ENCODE measurements at places on chromosomes 7 and 10. TPM values are rescaled to one million over a fixed set of nuclear protein-coding genes. Genes with fewer than 3 reads are reported as not detected.
A peak's percentile ranks its signal among the peaks of the same experiment; 100 is the strongest.

DNAJB9 gene
- total RNA-seq = 17.5 TPM

PDLIM1 gene
- total RNA-seq = 18.1 TPM

CYP26C1 gene
- total RNA-seq = 0.20 TPM

CALHM1 gene
- total RNA-seq = not detected

PAPOLB gene
- 0.08 TPM for total RNA-seq

DNA sequence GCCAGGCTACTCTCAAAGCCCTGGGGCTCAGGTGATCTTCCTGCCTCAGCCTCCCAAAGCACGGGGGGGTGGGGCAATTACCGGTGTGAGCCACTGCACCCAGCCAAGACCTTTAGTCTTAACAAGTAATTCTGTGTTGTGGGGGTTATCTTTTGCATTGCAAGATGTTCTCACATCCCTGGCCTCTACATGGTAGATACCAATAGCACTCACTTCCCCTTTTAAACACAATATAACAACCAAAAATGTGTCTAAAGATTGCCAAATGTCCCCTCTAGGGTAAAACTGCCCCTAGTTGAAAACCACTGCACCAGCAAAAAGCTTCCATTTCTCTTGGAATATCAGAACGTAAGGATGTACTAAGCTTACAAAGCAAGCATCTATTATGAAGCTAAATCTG, 225.0 kb downstream of the CTNNA3 start:
- H3K36me3 ChIP-seq = no peaks in the 10 kb centered on the region
- H3K4me1 ChIP-seq = no peaks in the 10 kb centered on the region
- no peak overlapping the region for H3K4me3 ChIP-seq
- H3K27me3 ChIP-seq = no peaks in the 10 kb centered on the region

- no peaks in the 10 kb centered on the region for H3K36me3 ChIP-seq
- H3K4me1 ChIP-seq = no peaks in the 10 kb centered on the region
- no peak overlapping the region for H3K27ac ChIP-seq
These were observed 83.5 kb downstream of the IPMK start for GRCh38 chr10:58184120-58184670.

DNA sequence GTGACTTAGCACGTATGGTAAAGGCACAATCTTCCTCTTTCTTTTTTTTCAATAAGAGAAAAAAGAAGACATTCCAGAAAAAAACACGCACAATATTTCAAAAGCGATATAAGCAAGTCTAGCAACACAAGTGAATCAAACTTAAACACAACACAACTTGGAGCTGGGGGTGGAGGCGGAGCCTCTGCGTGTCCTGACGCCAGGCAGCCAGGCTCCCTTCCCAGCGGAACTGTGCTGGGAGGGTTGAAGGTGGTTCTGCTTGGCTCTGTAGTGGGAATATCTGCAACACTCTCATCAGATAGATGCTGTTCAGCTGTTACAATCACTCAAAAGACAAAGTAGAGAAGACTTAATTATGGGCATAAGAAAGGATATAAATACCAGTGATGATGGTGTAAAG, 211.4 kb downstream of the WDR37 start:
- no peaks in the 10 kb centered on the region for H3K4me1 ChIP-seq
- no peaks in the 10 kb centered on the region for H3K36me3 ChIP-seq
- H3K27ac ChIP-seq = no peak overlapping the region
- no peak overlapping the region for H3K4me3 ChIP-seq
- DNase-seq = no peak
- no peaks in the 10 kb centered on the region for H3K27me3 ChIP-seq

GRCh38 chr10:27500886-27501285, 3.2 kb upstream of the RAB18 start:
- DNase-seq = no peak
- no peak overlapping the region for H3K4me3 ChIP-seq
- H3K27ac ChIP-seq = no peak overlapping the region

- H3K36me3 ChIP-seq = no peaks in the 10 kb centered on the region
- no peaks in the 10 kb centered on the region for H3K4me1 ChIP-seq
- H3K4me3 ChIP-seq = no peak overlapping the region
- DNase-seq = no peak
- no peak overlapping the region for H3K27ac ChIP-seq
- H3K27me3 ChIP-seq = no peaks in the 10 kb centered on the region
These were observed 534.3 kb downstream of the PTPRN2 start for GRCh38 chr7:158053183-158053915.

GRCh38 chr10:7233259-7233991, 177.4 kb downstream of the SFMBT2 start:
- no peak for DNase-seq
- H3K4me1 ChIP-seq = no peaks in the 10 kb centered on the region
- H3K27ac ChIP-seq = no peak overlapping the region
- H3K36me3 ChIP-seq = no peaks in the 10 kb centered on the region
- no peaks in the 10 kb centered on the region for H3K27me3 ChIP-seq

GRCh38 chr7:121795736-121796135, 77.2 kb upstream of the PTPRZ1 start:
- no peaks in the 10 kb centered on the region for H3K27me3 ChIP-seq
- no peak overlapping the region for H3K4me3 ChIP-seq
- no peak overlapping the region for H3K27ac ChIP-seq
- H3K36me3 ChIP-seq = no peaks in the 10 kb centered on the region

DNA sequence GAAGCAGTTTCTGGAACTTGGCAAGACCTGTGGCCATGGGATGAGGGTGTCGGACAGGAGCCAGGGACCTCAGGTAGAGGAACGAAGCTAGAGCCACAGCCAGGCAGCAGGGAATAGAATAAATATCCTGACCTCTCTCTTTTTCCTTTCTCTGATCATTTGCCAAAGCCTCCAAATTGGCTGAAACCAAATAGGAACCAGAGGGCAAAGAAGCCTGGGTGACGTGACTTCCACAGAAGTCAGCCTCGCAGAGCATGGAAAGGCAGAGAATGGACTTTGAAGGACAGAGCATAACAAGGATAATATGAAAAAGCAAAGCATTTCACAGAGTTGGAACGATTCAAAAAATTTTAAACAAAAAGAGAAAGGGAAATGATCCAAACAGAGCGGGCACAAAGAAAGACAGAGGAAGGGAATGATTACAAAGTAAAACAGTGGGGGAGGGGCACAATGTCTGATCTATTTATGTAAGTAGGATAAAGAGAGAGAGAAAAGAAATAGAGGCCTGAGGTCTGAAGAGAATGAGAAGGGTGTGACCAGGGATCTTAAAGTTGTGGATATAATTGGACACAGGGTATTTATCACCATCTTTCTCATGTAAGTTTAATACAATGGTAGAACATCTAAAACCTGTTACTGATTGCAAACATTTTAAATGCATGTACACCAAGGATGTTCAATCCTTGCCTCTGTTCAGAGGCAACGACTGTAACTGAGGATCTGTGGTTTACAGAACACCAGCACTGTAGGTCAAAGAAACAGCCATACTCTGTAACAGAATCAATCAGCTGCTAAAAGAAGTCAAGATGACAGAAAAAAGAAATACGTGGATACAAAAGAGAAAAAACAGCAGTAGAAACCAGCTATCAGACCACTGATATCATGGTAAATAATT, 4.5 kb upstream of the ZEB1 start:
- H3K36me3 ChIP-seq = no peaks in the 10 kb centered on the region
- no peak for DNase-seq
- no peaks in the 10 kb centered on the region for H3K4me1 ChIP-seq
- no peaks in the 10 kb centered on the region for H3K27me3 ChIP-seq

DNA sequence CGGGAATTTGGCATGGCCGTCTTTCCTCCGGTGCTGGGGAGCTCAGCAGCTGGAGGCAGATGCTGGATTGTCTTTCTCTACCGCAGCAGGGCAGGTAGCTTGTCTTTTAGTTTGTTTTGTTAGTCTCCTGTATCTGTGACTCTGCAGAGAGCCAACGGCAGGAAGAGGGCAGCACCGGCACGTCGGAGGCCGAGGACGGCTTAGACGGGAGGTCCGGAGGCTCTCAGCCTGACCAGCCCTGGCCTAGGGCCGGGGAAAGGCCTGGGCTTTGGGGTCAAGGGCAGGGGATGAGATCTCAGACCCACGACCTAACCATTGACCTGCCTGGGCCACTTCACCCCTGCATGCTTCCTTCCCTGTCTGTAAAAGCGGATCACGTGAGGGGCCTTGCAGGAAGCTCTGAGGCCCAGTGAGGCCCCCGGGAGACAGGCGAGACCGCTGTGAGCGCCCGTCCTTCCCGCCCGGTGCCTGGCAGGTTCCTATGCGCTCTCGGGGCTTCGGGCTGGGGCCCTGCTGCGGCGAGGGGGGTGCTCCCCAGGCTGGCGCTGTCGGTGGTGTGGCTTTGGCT, 72.7 kb downstream of the LHPP start:
- H3K27ac ChIP-seq = no peak overlapping the region
- no peak overlapping the region for H3K4me3 ChIP-seq
- no peaks in the 10 kb centered on the region for H3K36me3 ChIP-seq
- H3K27me3 ChIP-seq = no peaks in the 10 kb centered on the region
- DNase-seq = peak; percentile 77

DNA sequence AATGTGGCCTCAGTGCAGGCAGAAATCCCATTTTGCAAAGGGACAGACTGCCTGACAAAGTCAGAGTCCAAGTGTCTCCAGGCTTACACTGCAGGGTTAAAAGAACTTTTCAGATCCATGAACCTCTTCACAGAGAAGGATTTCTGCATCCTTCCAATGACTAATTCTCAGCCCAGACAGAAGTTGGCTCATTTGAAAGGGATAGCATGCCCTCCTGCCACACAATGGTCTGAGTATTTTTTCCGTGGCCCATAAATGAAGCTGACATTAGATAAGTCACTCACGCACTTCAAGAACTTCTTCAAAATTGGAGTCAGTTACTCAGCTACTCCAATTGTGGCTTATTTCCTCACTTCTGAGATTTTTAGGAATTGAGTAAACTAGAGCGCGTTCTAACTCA, 170.2 kb downstream of the PLXNA4 start:
- no peak overlapping the region for H3K4me3 ChIP-seq
- peaks cover 19% of the 10 kb centered on the region for H3K4me1 ChIP-seq

DNA sequence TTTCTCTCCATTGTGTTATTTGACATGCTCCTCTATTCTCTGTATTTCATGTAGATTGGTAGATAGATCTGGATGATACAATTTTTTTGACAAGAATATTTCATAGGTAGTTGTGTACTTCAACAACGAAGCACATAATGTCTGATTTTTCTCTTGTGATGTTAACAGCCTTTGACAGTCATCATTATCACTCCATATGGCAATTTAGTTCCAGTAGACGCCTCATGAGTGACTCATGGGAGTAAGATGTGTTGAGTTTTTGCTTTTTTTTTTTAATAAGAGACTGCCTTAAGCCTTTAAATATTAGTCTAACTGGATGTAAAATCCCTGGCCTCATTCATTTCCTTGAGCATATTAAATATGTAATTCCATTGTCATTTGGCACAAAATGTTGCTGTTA, 123.5 kb upstream of the ZNF32 start:
- no peaks in the 10 kb centered on the region for H3K36me3 ChIP-seq
- no peak for DNase-seq
- no peak overlapping the region for H3K4me3 ChIP-seq
- H3K27me3 ChIP-seq = no peaks in the 10 kb centered on the region

DNA sequence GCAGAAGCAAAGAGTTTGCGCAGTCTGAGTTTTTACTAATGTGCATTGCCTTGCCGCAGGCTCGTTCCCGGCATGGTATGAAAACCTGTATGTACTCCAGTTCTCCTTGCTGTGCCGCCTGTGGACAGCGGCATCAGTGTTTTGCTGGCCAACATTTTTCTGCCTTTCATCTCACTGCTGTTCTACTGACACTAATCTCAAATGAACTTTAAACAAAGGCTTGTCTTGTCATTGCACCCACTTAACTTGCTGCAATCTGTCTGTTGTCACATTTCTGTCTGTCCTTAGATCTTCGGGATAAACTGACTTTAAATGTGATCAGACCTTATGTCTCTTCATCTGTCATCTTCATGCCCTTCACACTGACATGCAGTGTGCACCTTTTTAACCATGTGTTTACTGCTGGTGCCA, 71.7 kb upstream of the ZNRF2 start:
- H3K27me3 ChIP-seq = no peaks in the 10 kb centered on the region
- no peak overlapping the region for H3K27ac ChIP-seq
- DNase-seq = no peak
- no peaks in the 10 kb centered on the region for H3K36me3 ChIP-seq
- no peaks in the 10 kb centered on the region for H3K4me1 ChIP-seq

- H3K27ac ChIP-seq = no peak overlapping the region
- H3K4me1 ChIP-seq = no peaks in the 10 kb centered on the region
- no peaks in the 10 kb centered on the region for H3K27me3 ChIP-seq
- H3K36me3 ChIP-seq = no peaks in the 10 kb centered on the region
These were observed 18.2 kb upstream of the ZNF862 start for GRCh38 chr7:149819961-149820340.

GRCh38 chr7:69419934-69420333, 178.3 kb upstream of the AUTS2 start:
- no peak overlapping the region for H3K4me3 ChIP-seq
- H3K4me1 ChIP-seq = no peaks in the 10 kb centered on the region
- no peaks in the 10 kb centered on the region for H3K36me3 ChIP-seq
- DNase-seq = no peak
- H3K27ac ChIP-seq = no peak overlapping the region
- H3K27me3 ChIP-seq = no peaks in the 10 kb centered on the region

- no peaks in the 10 kb centered on the region for H3K36me3 ChIP-seq
- H3K27ac ChIP-seq = no peak overlapping the region
- DNase-seq = no peak
- no peak overlapping the region for H3K4me3 ChIP-seq
- no peaks in the 10 kb centered on the region for H3K4me1 ChIP-seq
These were observed 24.4 kb downstream of the C10orf120 start for GRCh38 chr10:122675278-122675677.

- no peaks in the 10 kb centered on the region for H3K27me3 ChIP-seq
- no peak overlapping the region for H3K27ac ChIP-seq
- H3K4me1 ChIP-seq = no peaks in the 10 kb centered on the region
- DNase-seq = no peak
These were observed 4.5 kb upstream of the NDUFA5 start for GRCh38 chr7:123562121-123562520.

DNA sequence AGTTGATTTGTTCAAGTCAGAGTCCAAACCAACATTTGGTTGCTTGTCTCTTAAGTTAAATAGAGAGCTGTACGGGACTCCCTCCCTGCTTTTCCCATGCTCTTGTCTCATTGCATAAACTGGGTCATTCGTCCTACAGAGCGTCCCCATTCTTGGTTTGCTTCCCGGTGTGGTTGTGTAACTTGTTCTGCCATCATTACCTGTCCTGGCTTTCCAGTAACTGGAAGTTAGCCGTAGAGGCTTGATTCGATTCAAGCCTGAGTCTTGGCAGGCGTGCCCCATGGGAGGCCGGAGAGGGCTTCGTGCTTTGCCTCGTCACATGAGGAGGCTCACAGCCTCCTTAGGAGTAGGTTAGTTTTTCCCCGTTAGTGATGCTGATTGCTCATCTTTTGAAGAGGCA, 40.2 kb downstream of the FBH1 start:
- H3K36me3 ChIP-seq = no peaks in the 10 kb centered on the region
- DNase-seq = no peak
- no peak overlapping the region for H3K27ac ChIP-seq

DNA sequence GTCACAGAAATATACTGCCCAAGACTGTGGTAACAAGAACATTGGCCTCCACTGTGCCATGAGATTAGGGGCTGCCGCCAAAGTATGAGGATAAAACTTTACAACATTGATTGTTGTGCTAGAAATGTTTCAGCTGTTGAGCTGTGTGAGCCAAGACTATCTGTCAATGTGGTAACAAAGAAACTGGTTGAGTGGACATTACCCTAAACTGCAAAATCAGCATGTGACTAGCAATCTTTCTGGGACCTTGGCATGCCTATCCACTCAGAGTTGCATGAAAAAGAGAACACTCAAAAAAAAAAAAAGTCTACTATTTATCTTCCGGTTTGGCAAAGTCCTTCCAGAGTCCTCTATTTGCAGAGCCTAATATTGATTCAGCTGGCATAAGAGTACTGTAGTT, 605.6 kb upstream of the CNTNAP2 start:
- H3K4me3 ChIP-seq = no peak overlapping the region
- no peaks in the 10 kb centered on the region for H3K27me3 ChIP-seq
- H3K27ac ChIP-seq = no peak overlapping the region
- no peak for DNase-seq
- no peaks in the 10 kb centered on the region for H3K4me1 ChIP-seq

Data from ovary (tissue), 10 donors.